ENCODE measurements at places on chromosomes 6 and 20.
A peak's percentile ranks its signal among the peaks of the same experiment; 100 is the strongest.

- no peak for DNase-seq
Observed at GRCh38 chr6:74491844-74492374, 713.9 kb downstream of the COL12A1 start.

GRCh38 chr6:20946022-20946421 lies 411.8 kb downstream of the CDKAL1 start:
- DNase-seq, result peak; percentile 85

GRCh38 chr20:6341491-6341890 lies 218.7 kb upstream of the FERMT1 start:
- no peak for DNase-seq

DNA sequence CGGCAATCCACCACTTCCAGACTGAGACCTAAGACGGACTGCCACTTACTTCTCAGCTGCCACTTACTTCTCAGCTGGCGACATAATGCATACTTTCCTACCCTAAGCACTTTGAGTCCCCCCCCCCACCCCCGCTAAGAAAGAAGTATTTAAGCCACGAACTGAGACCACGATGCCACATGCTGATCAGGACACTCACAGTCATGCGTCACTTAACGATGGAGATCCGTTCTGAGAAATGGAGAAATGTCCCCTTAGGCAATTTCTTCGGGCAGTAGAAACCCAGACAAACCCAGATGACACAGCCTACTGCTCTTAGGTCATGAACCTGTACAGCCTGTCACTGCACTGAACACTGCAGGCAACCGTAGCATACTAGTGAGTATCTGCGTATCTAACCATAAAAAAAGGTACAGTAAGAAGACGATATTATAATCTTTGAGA lies 690 bp downstream of the IFNGR1 start:
- peak; percentile 78 for DNase-seq

GRCh38 chr20:45336530-45337366 lies 11.5 kb downstream of the SDC4 start:
- DNase-seq, result peak; percentile 98
